Type B pancreatic cell (in vitro differentiated cells): ENCODE measurements at places on chromosomes 12 and 14.

DNA sequence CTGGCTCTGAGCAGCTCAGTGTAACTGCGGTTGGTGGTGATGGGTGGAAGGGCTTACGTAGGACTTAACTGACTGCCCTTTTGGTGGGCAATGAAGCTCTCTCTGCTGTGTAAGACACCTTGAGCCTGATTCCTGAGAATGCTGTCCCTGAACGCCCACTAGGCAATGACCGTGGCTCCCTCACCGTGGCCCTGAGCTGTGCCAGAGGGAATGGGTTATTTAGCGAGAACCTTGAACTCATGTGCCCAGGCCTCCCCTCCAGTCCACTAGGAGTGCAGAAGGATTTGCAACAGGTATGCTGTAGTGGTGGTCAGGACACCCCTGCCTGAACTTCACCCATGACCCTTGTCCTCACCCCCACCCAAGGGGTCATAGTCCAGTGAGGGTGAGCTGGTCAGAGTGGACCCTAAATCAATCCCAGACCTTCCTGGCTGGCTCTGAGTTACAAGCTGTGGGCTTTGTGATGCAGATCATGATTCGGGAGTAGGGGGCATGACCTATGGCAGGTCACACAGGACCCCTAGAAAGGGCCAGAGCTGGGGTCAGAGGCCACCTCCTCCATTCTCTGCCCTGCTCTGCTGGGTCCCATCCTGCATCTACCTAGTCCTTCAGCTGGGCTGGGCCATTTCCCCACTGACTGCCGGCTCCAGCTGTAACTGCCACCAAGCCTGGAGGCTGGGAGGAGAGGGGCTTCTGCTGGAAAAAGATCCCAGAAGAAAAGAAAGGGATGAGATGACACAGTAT, 14.5 kb upstream of the ANKRD33 start:
- H3K4me3 ChIP-seq, result no peak overlapping the region
- H3K27me3 ChIP-seq, result peaks cover 16% of the 10 kb centered on the region
- no peak for DNase-seq
- H3K27ac ChIP-seq, result no peak overlapping the region
- no peaks in the 10 kb centered on the region for H3K36me3 ChIP-seq
- H3K4me1 ChIP-seq, result peaks cover 33% of the 10 kb centered on the region

- H3K27ac ChIP-seq, result peak overlapping the region; percentile 19
- peaks cover 36% of the 10 kb centered on the region for H3K4me1 ChIP-seq
- H3K4me3 ChIP-seq, result peak overlapping the region; percentile 56
Observed at GRCh38 chr12:121574025-121574424, 6.8 kb downstream of the KDM2B start.

DNA sequence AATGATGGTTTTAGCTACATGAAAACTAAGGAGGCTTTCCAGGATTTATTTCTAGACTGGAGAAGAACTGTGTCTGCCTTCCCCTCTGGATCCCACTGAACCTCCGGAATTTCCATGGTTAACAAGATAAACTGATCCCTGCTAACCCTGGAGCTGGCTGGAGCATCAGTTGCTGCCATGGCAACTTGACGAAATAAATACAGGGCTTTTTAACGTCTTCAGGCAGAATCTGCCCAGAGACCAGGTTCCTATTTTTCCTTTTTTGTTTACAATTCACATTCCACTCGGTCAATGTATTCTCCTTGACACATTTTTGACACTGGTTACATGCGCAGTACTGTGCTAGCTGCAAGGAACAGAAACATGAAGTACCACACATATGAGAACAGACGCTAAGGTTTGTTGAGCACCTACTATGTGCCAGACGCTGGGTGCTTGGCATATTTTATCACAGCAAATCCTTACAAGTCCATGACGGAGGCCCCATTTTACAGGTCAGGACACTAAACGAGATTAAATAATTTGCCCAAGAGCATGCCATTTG, 1.7 kb downstream of the C14orf132 start:
- H3K4me1 ChIP-seq, result peaks cover 22% of the 10 kb centered on the region
- H3K4me3 ChIP-seq, result peak overlapping the region; percentile 92

DNA sequence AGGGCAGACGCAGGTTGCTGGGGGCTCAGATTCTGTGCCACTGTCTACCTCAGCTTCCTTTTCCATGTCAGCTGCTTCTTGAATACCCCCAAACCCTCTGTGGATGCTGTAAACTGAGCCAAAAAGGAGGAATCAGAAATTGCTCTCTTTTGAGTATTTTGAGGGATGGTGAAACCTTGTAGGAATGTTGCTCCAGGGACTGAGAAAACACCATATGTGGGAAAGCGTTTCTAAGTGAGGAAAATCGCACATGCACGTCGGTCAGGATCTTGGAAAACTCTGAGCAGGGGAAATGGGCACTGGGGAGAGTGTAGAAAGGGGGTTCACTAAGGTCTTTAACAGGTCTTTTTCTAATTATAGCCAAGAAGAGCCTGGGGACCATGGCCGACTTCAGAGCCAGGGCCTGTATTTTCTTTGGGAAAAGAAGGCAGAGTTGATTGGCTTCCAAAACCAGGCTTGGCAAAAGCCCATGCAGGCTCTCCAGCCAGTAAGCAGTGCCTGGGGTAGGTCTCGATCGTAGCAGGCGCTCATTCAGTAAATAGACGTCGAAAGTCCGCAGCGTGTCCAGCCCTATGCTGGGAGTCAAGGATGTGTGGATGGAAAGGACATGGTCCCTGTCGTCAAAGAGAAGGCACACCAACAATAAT, 58.0 kb downstream of the NTF3 start:
- H3K36me3 ChIP-seq, result peaks cover 48% of the 10 kb centered on the region
- no peak overlapping the region for H3K4me3 ChIP-seq
- H3K4me1 ChIP-seq, result peaks cover 15% of the 10 kb centered on the region
- no peak for DNase-seq
- peaks cover 24% of the 10 kb centered on the region for H3K27me3 ChIP-seq
- H3K27ac ChIP-seq, result no peak overlapping the region

DNA sequence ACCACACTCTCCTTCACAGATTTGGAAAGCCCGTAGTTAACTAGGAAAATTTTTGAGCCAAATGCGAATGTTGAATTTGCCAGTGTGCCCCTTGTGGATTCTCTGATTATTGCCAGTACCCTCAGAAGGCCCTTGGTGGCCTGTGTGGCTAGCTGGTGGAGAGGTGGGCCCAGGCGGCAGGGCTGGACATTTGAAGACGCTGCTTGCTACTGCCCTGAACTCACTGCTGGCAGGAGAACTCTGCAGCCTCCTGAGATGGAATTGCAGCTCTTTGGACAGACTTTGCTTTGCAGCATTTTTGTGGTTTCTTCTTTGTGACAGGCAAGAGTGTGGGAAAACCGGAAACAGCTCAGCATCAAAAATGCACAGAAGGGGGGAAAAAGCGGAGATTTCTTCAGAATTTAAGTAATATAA, 97.6 kb downstream of the TGFB3 start:
- H3K27ac ChIP-seq, result no peak overlapping the region
- H3K4me3 ChIP-seq, result no peak overlapping the region
- peaks cover 20% of the 10 kb centered on the region for H3K4me1 ChIP-seq
- H3K36me3 ChIP-seq, result peaks cover 23% of the 10 kb centered on the region

DNA sequence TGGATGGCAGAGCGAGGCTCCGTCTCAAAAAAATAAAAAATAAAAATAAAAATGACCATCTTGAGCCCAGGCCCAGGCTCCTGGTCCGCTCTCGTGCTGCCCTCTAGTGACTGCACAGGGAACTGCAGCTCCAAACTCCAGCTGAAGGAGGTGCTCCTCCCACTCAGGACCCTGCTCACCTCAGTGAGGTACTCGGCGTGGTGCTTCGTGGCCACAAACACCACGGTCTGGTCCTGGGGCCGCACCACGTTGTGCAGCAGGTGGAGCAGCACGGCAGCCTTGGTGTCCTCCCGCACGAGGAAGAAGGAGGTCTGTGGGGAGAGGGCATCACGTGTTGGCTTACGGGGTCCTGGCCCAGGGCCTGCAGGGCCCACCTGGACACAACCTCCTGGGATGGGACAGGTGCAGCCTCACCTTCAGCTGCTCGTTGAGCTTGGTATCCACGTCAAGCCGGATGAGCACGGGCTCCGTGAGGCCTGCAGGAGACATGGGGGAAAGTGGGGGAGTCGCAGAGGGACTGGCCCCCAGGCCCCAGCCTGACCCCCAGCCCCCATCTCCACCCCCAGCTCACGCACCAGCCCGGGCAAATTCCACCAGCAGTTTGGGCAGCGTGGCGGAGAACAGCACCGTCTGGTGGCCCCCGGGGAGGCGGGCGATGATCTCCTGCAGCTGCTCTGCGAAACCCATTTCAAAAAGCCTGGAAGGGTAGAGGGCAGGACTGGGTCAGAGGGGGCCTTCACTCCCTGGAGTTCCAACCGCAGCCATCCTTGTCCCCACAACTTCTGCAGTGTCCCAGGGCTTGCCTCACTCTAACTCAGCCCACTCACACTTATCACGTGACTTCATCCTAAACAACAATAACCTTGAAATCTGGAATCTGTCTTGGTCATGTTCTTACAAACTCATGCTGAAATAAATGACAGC, 10.6 kb downstream of the DDX54 start:
- DNase-seq, result peak; percentile 81
- peaks cover 40% of the 10 kb centered on the region for H3K36me3 ChIP-seq
- H3K27me3 ChIP-seq, result no peaks in the 10 kb centered on the region
- peak overlapping the region; percentile 31 for H3K4me3 ChIP-seq
- peak overlapping the region; percentile 44 for H3K27ac ChIP-seq

GRCh38 chr12:34401659-34402227, 379.4 kb downstream of the ALG10 start:
- H3K4me1 ChIP-seq, result no peaks in the 10 kb centered on the region
- no peaks in the 10 kb centered on the region for H3K36me3 ChIP-seq
- H3K27ac ChIP-seq, result no peak overlapping the region
- DNase-seq, result peak; percentile 57
- H3K4me3 ChIP-seq, result no peak overlapping the region

DNA sequence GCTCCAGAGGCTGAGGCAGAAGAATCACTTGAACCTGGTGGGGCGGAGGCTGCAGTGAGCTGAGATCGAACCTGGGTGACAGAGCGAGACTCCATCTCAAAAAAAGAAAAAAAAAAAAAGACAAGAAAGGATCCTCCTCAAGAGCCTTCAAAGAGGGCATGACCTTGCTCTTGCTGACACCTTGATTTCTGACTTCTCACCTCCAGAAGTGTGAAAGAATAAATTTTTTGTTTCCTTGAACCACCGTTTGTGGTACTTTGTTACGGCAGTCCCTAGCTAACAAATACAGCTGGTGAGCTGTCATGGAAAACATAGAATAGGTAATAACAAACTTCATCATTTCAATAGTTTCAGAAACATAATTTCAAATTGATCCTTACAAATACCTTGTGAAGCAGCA, 1.9 kb upstream of the ACTR10 start:
- peaks cover 17% of the 10 kb centered on the region for H3K4me1 ChIP-seq
- no peak overlapping the region for H3K27ac ChIP-seq
- peaks cover 13% of the 10 kb centered on the region for H3K27me3 ChIP-seq
- peak overlapping the region; percentile 20 for H3K4me3 ChIP-seq

DNA sequence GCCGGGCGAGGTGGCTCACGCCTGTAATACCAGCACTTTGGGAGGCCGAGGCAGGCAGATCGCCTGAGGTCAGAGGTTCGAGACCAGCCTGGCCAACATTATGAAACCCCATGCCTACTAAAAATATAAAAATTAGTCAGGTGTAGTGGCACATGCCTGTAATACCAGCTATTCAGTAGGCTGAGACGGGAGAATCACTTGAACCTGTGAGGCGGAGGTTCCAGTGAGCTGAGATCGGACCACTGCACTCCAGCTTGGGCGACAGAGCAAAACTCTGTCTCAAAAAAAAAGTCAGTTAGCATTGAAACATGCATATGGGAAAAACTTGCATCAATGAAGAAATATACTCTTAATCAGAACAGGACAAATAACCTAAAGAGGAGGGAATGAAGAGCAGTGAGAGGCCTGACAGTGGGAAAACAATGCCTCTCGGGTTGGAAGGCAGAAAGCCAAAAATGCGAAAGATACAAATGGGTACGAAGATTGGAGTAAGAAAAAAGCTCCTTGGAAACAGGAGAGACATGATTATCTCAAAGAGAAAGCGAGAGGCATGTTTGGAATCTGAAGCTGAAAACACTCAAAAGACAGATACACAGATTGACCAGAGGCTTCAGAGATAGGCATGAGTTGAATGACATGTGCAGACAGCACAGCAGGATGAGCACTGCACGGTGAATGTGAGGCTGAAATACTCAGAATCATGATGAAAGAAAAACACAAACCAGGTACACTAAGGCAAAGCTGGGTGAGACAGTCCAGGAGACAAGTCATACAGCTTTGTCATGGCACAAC, 30.6 kb downstream of the RESF1 start:
- peak overlapping the region; percentile 82 for H3K27ac ChIP-seq
- no peaks in the 10 kb centered on the region for H3K27me3 ChIP-seq
- no peak for DNase-seq
- peak overlapping the region; percentile 48 for H3K4me3 ChIP-seq
- no peaks in the 10 kb centered on the region for H3K4me1 ChIP-seq
- peaks cover 69% of the 10 kb centered on the region for H3K36me3 ChIP-seq

DNA sequence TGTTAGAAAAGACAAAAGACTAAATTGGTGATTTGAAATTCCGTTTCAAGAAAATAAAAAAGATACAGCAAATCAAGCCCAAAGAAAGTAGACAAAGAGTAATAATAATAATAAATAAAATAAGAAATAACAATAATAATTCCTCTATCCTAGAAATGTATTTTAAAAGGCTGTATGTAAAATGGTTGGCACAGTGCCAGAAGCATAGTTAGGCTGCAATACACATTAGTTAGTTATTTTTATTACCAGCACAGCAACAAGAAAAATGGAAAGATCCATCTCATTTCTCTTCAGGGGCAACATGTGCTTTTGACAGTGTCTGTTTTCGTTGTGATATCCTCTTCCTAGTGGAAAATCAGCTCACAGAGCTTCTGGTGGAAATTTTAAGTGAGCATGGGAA, 174.1 kb upstream of the TMTC1 start:
- H3K36me3 ChIP-seq, result no peaks in the 10 kb centered on the region
- no peaks in the 10 kb centered on the region for H3K27me3 ChIP-seq
- DNase-seq, result no peak
- H3K4me3 ChIP-seq, result no peak overlapping the region
- H3K4me1 ChIP-seq, result no peaks in the 10 kb centered on the region
- no peak overlapping the region for H3K27ac ChIP-seq

- peak overlapping the region; percentile 75 for H3K27ac ChIP-seq
- peaks cover 40% of the 10 kb centered on the region for H3K4me1 ChIP-seq
- peak; percentile 80 for DNase-seq
Observed at GRCh38 chr12:124655698-124656516, 88.5 kb upstream of the NCOR2 start.

DNA sequence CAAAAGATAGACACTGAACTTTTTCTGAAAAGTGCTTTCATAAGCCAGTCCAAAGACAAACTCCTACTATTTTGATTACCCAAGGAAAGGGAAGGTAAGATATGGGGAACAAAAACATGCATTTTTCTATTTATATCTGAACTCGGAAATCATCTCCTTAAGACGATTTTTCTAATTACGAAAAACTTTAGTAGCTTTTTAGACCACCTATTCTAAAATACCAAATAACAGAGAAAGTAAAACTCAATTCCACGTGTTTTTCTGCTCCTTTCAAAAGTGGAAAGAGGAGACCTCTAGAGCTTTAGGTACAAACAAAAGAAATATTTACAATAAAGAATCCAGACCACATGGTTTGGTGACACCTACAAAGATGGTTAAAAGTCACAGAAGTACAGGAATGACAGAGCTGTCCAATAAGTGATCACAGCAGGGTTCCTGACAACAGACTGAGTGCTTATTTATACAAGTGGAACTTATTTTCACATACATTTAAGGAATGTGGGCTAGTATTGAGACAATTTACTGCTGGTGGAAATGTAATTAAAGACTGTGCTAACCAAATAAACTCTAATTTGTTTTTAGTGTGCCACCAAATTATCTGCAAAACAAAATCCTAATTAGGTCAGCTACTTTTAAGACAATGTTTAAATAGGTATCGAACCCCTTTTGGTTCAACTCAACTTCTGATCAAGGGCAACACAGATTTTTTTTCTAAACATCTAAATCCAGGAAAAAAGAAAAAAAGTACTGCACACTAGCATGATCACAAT, 2.4 kb downstream of the LRIG3 start:
- no peaks in the 10 kb centered on the region for H3K27me3 ChIP-seq
- peaks cover 9% of the 10 kb centered on the region for H3K36me3 ChIP-seq
- peak overlapping the region; percentile 31 for H3K27ac ChIP-seq
- peaks cover 50% of the 10 kb centered on the region for H3K4me1 ChIP-seq
